Activated CD8-positive, alpha-beta memory T cell treated with anti-CD3 and anti-CD28 coated beads, Interleukin-2, amount 50 U/mL, for 4 hours (primary cell): ENCODE measurements at places on chromosomes 16 and 17.

- no peak for DNase-seq
Observed at GRCh38 chr17:45087504-45087975, 26.4 kb downstream of the NMT1 start.

GRCh38 chr16:12545792-12546342, 257.8 kb downstream of the CPPED1 start:
- no peak for DNase-seq

- peak; percentile 43 for DNase-seq
Observed at GRCh38 chr16:2964475-2965336, 631 bp downstream of the KREMEN2 start.

GRCh38 chr17:64250233-64250835, 12.7 kb downstream of the TEX2 start:
- DNase-seq: no peak

GRCh38 chr16:11248133-11248532, 7.9 kb downstream of the SOCS1 start:
- DNase-seq: no peak

- no peak for DNase-seq
Observed at GRCh38 chr16:275041-275641, 603 bp downstream of the RGS11 start.

GRCh38 chr16:8788578-8789172, 8.8 kb downstream of the TMEM186 start:
- no peak for DNase-seq

DNA sequence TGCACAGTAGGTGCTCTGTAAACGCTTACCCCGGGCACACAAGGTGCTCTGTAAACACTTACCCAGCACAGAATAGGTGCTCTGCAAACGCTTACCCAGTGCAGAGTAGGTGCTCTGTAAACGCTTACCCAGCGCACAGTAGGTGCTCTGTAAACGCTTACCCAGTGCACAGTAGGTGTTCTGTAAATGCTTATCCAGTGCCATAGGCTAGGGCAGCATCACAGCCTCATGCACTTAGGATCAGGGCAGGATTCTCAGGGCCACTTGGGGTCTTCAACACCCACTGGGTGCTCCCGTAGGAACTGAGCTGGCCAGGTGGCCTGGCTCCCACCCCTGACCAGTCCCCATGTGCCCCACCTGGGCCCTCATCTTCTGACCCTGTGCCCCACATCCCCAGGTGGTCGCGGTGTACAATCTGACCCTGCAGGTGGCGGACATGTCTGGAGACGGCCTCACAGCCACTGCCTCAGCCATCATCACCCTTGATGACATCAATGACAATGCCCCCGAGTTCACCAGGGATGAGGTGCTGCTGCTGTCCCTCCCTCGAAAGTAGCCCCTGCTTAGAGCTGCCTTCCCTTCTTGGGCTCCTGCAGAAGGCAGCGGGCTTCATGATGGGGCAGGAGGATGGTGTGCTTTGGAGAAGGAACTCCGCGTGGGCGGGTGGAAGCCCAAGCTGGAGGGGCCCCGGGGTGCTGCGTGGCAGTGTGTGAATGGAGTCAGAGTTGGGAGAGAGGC, 13.1 kb downstream of the SLC22A31 start:
- no peak for DNase-seq

DNA sequence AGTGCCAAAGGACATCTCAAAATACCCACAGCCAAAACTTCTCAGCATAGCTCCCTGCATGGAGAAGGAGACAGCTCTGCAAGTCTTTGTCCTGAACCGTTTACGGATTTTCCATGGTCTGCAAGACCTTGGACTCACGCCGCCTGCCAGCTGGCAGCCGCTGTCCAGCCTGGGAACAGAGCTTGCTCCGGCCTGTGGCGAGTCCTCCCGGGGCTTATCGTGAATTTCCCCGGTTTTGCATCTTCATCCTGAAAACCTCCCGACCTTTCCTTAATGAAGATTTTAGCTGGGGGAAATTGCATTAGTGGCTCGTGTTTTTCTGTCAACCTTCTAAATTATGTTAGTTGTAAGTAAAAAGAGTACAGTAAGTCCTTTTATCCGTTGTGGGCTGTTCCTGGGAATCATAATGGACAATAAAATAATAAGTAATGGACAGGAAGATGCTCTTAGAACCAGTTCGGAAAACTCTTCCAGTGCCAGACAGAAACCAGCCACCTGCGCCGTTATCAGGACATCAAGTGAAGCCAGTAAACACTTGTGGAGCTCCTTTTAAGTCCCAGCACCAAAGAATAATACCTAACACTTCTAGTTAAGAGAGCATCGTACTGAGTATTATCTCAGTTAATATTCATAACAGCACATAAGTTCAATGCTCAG, 112.4 kb upstream of the NOL11 start:
- DNase-seq: no peak

GRCh38 chr16:9772526-9773225, 409.6 kb downstream of the GRIN2A start:
- no peak for DNase-seq

GRCh38 chr16:72560617-72561016, 388.7 kb upstream of the PMFBP1 start:
- no peak for DNase-seq

- peak; percentile 55 for DNase-seq
Observed at GRCh38 chr17:6753006-6753445, 2.8 kb upstream of the XAF1 start.

DNA sequence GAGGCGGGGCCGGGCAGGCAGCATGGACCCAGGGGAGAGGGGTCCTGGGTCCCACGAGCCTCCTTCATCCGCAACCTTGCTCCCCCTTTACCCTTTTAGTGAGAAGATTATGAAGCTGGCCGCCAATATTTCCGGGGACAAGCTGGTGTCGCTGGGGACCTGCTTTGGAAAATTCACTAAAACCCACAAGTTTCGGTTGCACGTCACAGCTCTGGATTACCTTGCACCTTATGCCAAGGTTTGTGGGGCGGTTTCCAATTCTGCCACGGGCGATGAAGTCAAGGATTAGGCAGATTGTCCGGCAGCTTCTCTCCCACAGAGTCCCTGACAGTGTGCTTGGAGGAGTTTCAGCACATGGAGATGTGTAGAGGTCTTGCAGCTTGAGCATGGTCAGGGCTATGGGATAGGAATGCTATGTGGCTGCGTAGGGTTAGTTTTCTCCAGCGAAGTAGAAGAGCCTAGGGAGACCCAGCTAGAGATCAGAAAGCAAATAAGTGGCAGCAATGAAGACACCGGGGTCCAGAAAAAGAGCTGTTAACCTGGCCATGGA, 598 bp downstream of the NIP7 start:
- DNase-seq: no peak
